ENCODE measurements at places on chromosomes 5 and 9.

- H3K4me3 ChIP-seq, result no peak overlapping the region
- DNase-seq, result peak; percentile 12
- no peaks in the 10 kb centered on the region for H3K36me3 ChIP-seq
- H3K27ac ChIP-seq, result no peak overlapping the region
- no peaks in the 10 kb centered on the region for H3K27me3 ChIP-seq
Measured at GRCh38 chr9:127049044-127049443, 73.4 kb downstream of the ANGPTL2 start.

DNA sequence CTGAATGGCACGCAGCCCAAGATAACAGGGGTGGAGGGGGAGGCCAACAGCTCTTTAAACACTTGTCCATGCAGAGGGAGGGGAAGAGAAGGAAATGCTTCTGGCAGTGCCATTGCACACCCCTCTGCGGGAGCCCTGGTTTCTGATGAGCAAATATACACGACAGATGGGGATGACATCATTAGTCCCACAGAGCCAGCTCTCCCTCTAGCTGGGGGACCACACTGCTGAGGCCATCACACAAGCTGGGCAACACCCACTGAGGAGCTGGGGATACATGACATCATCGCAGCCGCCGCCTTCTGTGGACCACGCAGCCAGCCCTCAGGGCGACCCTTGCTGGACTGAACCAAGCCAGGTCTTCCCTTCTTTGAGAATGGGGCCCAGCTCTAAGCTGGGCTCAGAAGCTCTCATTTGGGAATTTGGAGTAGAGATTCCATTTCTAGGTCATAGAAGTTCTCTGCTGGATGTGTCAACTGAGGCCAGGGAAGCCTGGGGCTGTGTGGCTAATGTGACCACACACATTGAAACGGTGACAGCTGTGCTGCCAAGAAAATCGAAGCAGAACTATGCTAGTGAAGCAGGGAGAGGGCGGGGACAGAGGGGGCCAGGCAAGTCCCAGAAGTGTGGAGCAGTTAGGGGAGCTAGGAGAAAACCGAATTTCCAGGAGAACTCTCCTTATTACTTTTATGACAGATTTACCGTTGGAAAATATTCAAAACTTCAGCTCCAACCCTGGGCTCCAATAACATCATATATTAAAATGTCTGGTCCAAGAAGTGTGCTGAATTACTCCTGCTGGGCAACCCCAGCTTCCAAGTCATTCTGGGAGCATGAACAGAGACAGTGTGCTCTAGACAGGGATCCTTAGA lies 79.5 kb downstream of the PRRT1B start:
- H3K27ac ChIP-seq, result no peak overlapping the region
- H3K4me3 ChIP-seq, result no peak overlapping the region
- H3K4me1 ChIP-seq, result peaks cover 28% of the 10 kb centered on the region
- no peak for DNase-seq
- H3K27me3 ChIP-seq, result no peaks in the 10 kb centered on the region
- H3K36me3 ChIP-seq, result peaks cover 93% of the 10 kb centered on the region

- no peak overlapping the region for H3K4me3 ChIP-seq
- no peaks in the 10 kb centered on the region for H3K36me3 ChIP-seq
- H3K4me1 ChIP-seq, result peaks cover 20% of the 10 kb centered on the region
Measured at GRCh38 chr5:78765756-78766411, 117.3 kb upstream of the LHFPL2 start.

DNA sequence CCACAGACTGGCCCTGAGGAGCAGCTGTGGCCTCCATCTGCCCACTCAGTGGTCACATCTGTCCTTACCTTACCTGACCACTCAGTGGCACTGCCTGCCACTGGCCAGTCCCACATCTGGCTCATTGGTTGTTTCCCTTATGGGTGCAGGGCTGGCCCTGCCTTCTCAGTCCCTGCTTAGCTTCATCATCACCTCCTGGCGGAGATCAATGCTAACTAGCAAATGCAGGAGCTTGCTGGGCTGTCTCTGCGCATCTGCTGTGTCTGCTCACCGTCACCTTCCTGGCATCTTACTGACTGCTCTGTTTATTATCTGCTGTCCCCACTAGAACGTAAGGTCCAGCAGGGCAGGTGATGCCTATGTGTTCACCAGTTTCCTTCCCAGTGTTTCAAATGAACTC lies 356.9 kb downstream of the SEMA5A start:
- H3K4me3 ChIP-seq, result no peak overlapping the region
- H3K4me1 ChIP-seq, result no peaks in the 10 kb centered on the region
- no peak for DNase-seq
- H3K27me3 ChIP-seq, result no peaks in the 10 kb centered on the region
- H3K36me3 ChIP-seq, result no peaks in the 10 kb centered on the region

GRCh38 chr9:134318941-134319305 lies 7.3 kb upstream of the RXRA start:
- DNase-seq, result no peak
- no peaks in the 10 kb centered on the region for H3K4me1 ChIP-seq
- no peak overlapping the region for H3K27ac ChIP-seq

GRCh38 chr5:146877178-146877681 lies 1.3 kb downstream of the PPP2R2B start:
- H3K36me3 ChIP-seq, result no peaks in the 10 kb centered on the region
- H3K4me3 ChIP-seq, result no peak overlapping the region
- no peak for DNase-seq

GRCh38 chr9:93589688-93590087 lies 13.3 kb downstream of the PHF2 start:
- no peaks in the 10 kb centered on the region for H3K4me1 ChIP-seq
- no peak for DNase-seq
- H3K36me3 ChIP-seq, result no peaks in the 10 kb centered on the region
- no peak overlapping the region for H3K4me3 ChIP-seq

DNA sequence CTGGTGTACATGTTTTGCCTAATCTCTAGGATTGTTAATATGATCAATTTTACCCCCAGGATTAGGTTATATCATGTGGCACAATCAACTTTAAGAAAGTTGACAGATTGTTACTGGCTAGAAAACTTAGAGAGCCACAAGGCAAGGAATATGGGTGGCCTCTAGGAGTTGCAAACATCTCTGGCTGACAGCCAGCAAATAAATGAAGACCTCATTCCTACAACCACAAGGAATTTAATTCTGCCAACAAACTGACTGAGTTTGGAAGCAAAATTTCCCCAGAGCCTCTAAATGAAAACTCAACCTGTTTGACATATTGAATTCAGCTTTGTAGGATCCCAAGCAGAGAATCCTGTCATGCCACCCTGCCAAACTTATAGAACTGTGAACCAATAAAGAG lies 196.4 kb upstream of the PTGER4 start:
- no peaks in the 10 kb centered on the region for H3K36me3 ChIP-seq
- no peaks in the 10 kb centered on the region for H3K27me3 ChIP-seq
- peaks cover 35% of the 10 kb centered on the region for H3K4me1 ChIP-seq
- H3K4me3 ChIP-seq, result no peak overlapping the region
- no peak for DNase-seq

GRCh38 chr5:1781107-1781506 lies 18.5 kb downstream of the MRPL36 start:
- no peaks in the 10 kb centered on the region for H3K36me3 ChIP-seq
- H3K27ac ChIP-seq, result no peak overlapping the region
- DNase-seq, result no peak
- H3K4me1 ChIP-seq, result peaks cover 10% of the 10 kb centered on the region

GRCh38 chr5:155575861-155576260 lies 562.3 kb downstream of the KIF4B start:
- H3K27ac ChIP-seq, result no peak overlapping the region
- no peak overlapping the region for H3K4me3 ChIP-seq
- no peaks in the 10 kb centered on the region for H3K36me3 ChIP-seq
- no peaks in the 10 kb centered on the region for H3K27me3 ChIP-seq
- H3K4me1 ChIP-seq, result no peaks in the 10 kb centered on the region

- H3K27me3 ChIP-seq, result no peaks in the 10 kb centered on the region
- no peak overlapping the region for H3K4me3 ChIP-seq
- DNase-seq, result no peak
- no peak overlapping the region for H3K27ac ChIP-seq
- H3K36me3 ChIP-seq, result no peaks in the 10 kb centered on the region
- H3K4me1 ChIP-seq, result peaks cover 11% of the 10 kb centered on the region
Measured at GRCh38 chr5:127293373-127293772, 2.8 kb downstream of the MEGF10 start.

- no peak overlapping the region for H3K4me3 ChIP-seq
- no peak overlapping the region for H3K27ac ChIP-seq
- H3K27me3 ChIP-seq, result no peaks in the 10 kb centered on the region
- no peak for DNase-seq
- H3K36me3 ChIP-seq, result no peaks in the 10 kb centered on the region
- H3K4me1 ChIP-seq, result no peaks in the 10 kb centered on the region
Measured at GRCh38 chr9:394347-395052, 179.8 kb downstream of the DOCK8 start.

- no peak overlapping the region for H3K4me3 ChIP-seq
- no peak for DNase-seq
- no peaks in the 10 kb centered on the region for H3K4me1 ChIP-seq
- H3K36me3 ChIP-seq, result no peaks in the 10 kb centered on the region
Measured at GRCh38 chr9:121620777-121621449, 30.5 kb upstream of the DAB2IP start.

- DNase-seq, result no peak
- H3K27me3 ChIP-seq, result peaks cover 41% of the 10 kb centered on the region
- H3K27ac ChIP-seq, result no peak overlapping the region
- H3K4me3 ChIP-seq, result no peak overlapping the region
- no peaks in the 10 kb centered on the region for H3K36me3 ChIP-seq
- H3K4me1 ChIP-seq, result no peaks in the 10 kb centered on the region
Measured at GRCh38 chr5:2740051-2740875, 11.2 kb downstream of the IRX2 start.

- no peaks in the 10 kb centered on the region for H3K4me1 ChIP-seq
- no peaks in the 10 kb centered on the region for H3K36me3 ChIP-seq
- H3K27me3 ChIP-seq, result no peaks in the 10 kb centered on the region
Measured at GRCh38 chr9:94632737-94633136, 6.6 kb downstream of the FBP1 start.

- no peak for DNase-seq
- H3K4me1 ChIP-seq, result no peaks in the 10 kb centered on the region
- no peaks in the 10 kb centered on the region for H3K36me3 ChIP-seq
- H3K27ac ChIP-seq, result no peak overlapping the region
- H3K4me3 ChIP-seq, result no peak overlapping the region
- no peaks in the 10 kb centered on the region for H3K27me3 ChIP-seq
Measured at GRCh38 chr9:110426052-110426709, 88.5 kb upstream of the TXNDC8 start.

- no peaks in the 10 kb centered on the region for H3K27me3 ChIP-seq
- H3K4me1 ChIP-seq, result no peaks in the 10 kb centered on the region
- H3K4me3 ChIP-seq, result no peak overlapping the region
- no peak for DNase-seq
Measured at GRCh38 chr9:88938189-88938588, 53.1 kb upstream of the S1PR3 start.

DNA sequence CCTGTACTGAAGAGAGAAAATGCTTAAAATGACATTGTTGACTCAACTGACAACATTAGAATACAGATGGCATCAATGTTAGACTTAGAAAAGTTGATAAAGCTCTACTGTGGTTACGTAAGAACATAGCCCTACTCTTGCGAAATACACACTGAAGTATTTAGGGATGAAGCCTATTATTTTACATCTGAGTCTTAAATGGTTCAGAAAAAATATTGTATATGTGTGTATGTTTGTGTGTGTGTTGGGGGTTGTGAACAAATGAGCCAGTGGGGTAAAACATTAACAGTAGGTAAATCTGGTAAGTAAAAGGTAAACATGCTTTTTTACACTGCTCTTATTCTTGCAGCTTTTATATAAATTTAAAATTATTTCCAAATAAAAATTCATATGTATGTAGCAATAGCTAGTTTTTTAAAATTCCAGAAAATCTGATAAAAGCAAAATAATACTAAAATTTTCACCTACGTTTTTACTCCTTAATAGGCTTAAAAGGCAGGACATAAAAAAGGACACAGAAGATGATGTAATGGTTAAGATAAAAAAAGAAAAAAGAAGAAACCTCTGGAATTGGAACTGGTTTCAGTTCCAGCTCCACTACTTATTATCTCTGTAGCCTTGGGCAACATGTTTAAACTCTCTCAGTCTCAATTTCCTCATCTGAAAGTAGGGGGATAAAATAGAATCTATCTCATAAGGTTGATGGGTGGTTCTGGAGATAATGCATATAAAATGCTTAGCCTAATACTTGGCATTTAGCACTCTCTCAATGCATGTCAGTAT lies 44.3 kb downstream of the GARNL3 start:
- H3K27ac ChIP-seq, result no peak overlapping the region
- no peaks in the 10 kb centered on the region for H3K4me1 ChIP-seq
- no peaks in the 10 kb centered on the region for H3K36me3 ChIP-seq
- no peaks in the 10 kb centered on the region for H3K27me3 ChIP-seq
- no peak for DNase-seq

DNA sequence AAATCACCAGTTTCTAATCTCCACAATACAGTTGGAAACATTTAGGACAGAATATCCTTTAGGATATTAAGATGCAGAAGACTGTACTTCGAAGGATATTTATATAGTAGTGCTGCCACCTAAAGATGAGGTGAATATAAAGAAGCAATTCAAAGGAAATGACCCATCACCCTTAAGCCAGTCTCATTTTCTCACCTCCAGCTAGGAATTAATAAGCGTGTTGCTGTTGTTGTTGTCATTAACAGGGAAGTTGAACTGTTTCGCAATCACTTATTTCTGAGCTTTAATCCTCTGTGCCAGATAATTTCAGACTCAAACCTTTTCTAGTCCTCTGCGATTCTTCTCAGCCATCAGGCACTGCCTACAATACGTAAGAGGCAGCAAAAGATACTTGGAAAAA lies 7.8 kb upstream of the PURA start:
- H3K4me3 ChIP-seq, result no peak overlapping the region
- DNase-seq, result no peak
- H3K4me1 ChIP-seq, result peaks cover 23% of the 10 kb centered on the region

DNA sequence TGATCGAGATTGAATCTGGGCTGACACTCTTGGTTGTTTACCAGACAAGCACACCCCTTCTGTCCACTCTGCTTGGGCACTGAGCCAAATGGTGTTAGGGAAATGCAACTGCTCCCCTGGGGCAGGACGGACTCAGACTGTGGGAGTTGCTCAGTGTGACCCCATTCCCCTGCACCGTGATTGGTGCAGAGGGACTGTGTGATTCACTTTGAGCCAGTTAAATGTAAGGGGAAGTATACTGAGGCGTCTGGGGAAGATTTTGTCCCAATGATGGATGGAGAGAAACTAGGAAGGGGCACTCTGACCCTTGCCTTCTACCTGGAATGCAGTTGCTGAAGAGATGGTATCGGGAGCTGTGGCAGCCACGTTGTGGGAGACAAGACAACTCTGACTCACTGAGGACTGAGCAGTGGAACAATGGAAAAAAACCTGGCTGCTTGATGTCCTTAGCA lies 196.0 kb upstream of the ANKRD55 start:
- peaks cover 13% of the 10 kb centered on the region for H3K4me1 ChIP-seq
- DNase-seq, result no peak
- H3K36me3 ChIP-seq, result no peaks in the 10 kb centered on the region
- H3K27me3 ChIP-seq, result no peaks in the 10 kb centered on the region
- H3K27ac ChIP-seq, result no peak overlapping the region
- no peak overlapping the region for H3K4me3 ChIP-seq

Data from B cell (primary cell).